ENCODE measurements at places on chromosomes 3 and 15.

DNA sequence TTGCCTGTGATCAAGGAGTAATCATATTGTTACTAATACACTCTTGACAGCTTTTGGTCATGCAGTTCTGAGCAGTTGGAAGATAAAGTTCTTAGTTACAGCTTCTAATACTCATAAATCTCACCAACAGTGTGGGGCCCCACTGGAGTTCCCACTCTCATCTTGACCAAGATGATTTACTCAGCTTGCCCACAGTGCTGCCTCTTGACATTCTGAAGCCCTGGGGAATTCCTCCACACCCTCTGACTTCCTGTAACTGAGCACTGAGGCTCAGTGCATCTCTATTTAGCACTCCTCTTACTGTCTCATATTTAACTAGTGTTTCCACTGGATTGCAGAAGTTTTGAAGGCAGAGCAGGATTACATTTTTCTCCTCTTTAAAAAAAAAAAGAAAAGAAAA lies 1.9 kb upstream of the ARL6IP5 start:
- peak; percentile 87 for DNase-seq

DNA sequence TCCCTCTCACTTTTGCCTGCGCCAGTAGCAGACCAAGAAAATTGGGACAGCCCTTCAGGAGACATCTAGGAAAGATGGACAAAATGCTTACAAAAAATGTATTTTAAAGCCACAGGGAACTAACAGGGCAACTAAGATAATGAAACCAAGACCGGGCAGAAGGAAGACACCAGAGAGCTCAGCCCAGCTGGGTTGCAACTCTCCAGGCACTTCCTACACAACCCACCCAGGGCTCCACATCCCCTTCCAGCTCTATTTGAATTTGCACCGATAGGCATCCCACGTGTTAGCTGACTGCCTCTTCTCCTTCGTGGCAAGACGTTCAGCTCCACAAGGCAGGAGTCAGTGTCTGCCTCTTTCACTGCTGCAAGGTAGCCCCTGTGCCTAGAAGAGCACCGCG lies 6.6 kb upstream of the ATP10A start:
- no peak for DNase-seq

- DNase-seq, result no peak
These were observed 23.2 kb downstream of the CTNNB1 start for GRCh38 chr3:41222501-41222900.

DNA sequence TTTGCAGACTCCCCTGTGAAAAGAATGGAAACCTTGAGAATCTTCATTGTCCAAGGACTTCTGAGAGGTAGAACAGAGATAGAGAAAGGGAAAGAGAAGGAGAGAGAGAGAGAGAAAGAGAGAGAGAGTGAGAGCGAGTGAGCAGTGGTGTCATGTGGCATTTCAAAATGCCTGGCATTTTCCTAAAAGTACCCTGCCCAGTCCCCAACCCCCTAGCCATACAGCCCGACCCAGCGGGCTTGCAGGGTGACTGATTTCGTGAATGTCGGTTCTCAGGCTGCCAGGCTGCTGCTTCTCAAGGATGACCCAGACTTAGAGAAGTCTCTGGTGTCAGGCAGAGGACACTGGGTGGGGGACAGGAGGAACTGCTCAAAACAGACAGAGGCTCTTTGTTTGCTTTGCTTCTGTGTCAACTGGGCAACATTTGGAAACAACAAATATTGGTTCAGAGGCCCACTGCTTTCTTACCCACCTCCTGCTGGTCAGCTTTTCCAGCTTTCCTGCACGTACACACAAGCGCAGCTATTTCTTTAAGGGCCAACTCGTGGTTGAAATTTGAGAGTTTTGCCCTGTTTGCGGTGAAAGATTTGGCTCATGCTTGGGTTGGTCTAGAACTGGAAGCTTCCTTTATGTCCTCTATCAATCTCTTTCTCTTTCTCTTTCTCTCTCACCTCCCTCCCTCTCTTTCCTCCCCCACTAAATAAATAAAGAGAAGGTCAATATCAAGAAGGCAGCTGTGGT lies 3.7 kb upstream of the TF start:
- DNase-seq, result no peak

- no peak for DNase-seq
These were observed 246.8 kb downstream of the UACA start for GRCh38 chr15:70516408-70517193.

DNA sequence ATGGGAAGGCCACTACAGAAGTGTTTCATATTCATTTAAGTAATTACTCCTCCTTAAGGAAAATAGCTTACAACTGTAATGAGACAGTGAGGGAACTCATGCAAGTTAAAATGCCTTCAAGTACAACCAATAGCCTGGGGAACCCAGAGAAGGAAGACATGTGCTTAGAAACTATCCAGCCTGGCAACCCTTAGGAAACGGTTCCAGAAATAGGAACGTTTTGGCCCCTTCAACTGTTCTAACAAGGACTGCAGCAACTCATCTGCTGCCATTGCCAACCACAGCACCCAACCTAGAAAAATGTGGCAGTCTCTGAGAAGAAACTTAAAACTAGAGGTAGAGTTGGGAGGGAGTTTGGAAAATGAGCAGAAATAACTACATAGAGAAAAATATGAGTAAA lies 147.5 kb upstream of the STRIT1 start:
- DNase-seq, result no peak

DNA sequence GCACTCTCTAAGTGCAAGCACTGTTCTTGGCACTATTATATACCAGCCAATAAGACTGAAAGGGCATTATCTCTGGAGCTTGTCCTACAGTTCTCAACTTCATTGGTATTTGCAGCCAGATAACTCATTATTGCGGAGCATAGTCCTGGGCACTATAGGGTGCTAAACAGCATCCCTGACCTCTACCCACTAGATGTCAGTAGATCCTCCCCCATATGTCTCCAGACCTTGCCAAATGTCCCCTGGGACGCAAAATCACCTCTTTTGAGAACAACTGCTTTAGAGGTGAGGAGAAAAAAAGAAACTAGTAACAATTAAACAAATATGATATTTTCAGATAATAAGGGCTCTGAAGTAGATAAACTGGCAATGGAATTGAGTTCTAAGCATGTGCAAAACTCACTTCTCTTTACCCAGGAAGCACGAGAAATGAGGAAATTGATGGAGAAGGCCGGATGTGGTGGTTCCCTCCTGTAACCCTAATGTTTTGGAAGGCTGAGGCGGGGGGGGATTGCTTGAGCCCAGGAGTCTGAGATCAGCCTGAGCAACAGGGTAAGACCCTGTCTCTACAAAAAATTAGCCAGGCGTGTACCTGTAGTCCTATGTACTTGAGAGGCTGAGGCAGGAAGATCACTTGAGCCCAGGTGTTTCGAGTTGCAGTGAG lies 61.4 kb downstream of the FRMD4B start:
- DNase-seq, result peak; percentile 66

GRCh38 chr3:66816090-66816761 lies 181.9 kb upstream of the KBTBD8 start:
- peak; percentile 94 for DNase-seq

- no peak for DNase-seq
These were observed 43.6 kb upstream of the KLF13 start for GRCh38 chr15:31283043-31283442.

- DNase-seq, result no peak
These were observed 186.7 kb upstream of the CDIN1 start for GRCh38 chr15:36392676-36393266.

GRCh38 chr3:23752126-23752525 lies 53.6 kb upstream of the UBE2E1 start:
- DNase-seq, result no peak

DNA sequence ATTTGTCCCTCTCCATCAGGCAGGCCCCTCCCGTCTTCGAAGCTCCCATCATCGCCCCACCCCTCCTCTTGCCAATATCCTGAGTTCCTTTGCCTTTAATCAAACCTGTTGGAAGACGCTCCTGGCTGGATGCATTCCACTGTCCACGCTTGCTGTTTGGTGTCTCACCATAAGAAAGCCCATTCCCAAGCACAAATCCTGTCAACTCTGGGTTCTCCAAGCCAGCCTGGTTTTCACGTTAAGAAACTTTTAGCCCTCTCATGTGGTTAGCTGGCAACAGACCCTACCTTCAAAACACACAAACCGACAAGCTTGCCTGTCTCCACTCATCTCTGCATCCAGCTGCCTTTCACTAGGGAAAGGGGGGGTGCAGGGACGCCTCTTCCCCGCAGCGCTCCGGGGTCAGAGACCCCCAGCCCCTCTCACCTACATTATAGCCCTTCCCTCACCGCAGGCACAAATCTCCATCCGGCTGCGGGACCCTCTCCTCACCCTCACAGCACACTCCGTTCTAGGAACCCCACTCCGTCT lies 1.1 kb downstream of the GORASP1 start:
- DNase-seq, result no peak

DNA sequence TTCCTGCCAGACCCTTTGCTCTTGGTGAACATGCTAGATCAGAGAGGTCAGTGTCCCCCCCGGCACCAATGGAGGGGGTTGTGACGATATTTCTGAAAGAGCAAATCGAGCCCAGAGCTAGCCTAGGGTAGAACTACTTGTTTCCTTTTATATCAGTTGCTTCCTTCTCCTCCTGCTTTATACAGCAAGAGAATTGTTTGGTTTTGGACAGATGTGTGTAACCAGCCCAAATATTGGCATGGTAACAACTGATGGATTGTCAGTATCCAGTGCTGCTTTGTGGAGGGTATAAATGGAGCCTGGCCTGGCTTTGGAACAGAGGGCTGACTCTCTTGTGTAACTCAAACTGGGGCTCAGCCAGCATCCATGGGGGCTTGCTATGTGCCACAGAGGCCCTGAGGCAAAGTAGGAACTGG lies 27.2 kb downstream of the SNX1 start:
- DNase-seq, result no peak

GRCh38 chr3:110995461-110996231 lies 76.0 kb upstream of the NECTIN3 start:
- no peak for DNase-seq

GRCh38 chr3:118987477-118987876 lies 47.2 kb downstream of the IGSF11 start:
- DNase-seq, result no peak

All from Karpas-422 (cell line).